Urinary bladder (tissue), 4 donors: ENCODE measurements at places on chromosomes 6 and 20. TPM values are rescaled to one million over a fixed set of nuclear protein-coding genes. Genes with fewer than 3 reads are reported as not detected.

TMEM30A gene
- polyA plus RNA-seq, result 77.8 TPM

DNA sequence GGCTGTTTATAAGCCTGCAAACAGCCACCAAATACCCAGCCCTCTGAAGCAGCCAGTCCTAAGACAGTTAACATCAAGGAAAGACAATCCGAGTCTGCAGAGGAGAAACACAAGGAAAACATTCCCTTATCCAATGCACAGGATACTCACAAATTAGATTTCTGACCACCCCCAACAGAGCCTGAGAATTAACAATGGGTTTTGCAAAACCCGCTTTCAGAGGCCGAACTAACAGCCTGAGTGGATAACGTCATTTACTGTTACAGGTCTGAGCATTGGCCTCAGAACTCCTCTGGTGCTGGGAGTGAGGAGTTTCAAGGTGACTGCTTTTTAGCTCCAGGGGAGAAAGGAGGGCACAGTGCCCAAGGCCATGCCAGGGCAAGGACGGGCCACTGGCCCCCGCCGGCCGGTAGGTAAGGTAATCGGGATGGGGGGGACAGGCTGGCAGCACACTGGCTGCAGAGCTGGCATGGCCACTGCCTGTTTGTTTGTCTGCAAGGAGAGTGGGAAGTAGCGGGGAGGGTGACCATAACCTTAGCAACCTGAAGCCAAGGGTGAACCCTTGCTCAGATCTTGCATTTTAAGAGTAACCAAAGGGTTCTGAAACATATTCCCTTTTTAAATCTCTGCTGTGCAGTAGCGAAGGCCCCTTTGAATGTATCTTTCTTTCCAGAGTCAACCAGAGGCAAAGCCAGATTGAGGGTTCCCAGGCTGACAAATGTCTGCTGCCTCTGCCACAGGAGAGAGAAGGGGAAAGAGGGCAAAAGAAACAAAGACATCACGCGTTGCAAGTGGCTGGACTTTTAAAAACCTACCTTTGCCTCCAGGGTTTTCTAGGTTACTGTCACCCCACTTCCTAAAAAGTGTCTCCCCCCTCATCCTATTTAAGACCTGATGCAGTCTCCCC lies 3.9 kb downstream of the ZMYND8 start:
- DNase-seq, result no peak

- no peak for DNase-seq
These were observed 201.6 kb upstream of the SNX9 start for GRCh38 chr6:157621406-157621805.

TMEM217 gene
- polyA plus RNA-seq, result 0.24 TPM

- no peak for DNase-seq
These were observed 302.0 kb upstream of the STXBP5 start for GRCh38 chr6:146901940-146902816.

GRCh38 chr6:27542485-27542884 lies 69.6 kb upstream of the ZNF184 start:
- DNase-seq, result no peak

DNA sequence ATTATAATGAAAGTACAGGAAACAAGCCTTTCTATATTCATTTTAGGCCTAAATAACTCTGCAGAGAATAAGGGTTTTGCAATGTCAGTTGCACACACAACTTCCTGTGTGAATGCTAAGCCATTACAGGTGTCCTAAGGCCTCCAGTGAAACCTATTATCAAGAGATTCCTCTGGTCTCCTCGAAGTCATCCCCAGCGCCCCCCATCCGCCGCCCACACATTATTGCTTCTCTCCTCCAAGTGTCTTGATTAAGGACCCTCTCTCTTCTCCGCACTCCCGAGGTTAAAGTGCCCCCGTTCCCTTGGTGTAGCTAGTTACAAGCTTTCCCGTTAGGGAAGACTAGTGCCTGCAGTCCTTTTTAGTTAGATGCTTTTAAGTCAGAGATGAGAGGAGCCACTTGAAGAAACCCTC lies 1.3 kb downstream of the HIVEP2 start:
- no peak for DNase-seq

GRCh38 chr6:116447496-116448011 lies 13.6 kb upstream of the CALHM6 start:
- no peak for DNase-seq

GRCh38 chr6:42993445-42993844 lies 9.1 kb downstream of the PPP2R5D start:
- no peak for DNase-seq

- DNase-seq, result no peak
These were observed 14.5 kb upstream of the SIRPG start for GRCh38 chr20:1671891-1672669.

LGSN gene
- polyA plus RNA-seq, result not detected

CCM2L gene
- 9.3 TPM for polyA plus RNA-seq

DNA sequence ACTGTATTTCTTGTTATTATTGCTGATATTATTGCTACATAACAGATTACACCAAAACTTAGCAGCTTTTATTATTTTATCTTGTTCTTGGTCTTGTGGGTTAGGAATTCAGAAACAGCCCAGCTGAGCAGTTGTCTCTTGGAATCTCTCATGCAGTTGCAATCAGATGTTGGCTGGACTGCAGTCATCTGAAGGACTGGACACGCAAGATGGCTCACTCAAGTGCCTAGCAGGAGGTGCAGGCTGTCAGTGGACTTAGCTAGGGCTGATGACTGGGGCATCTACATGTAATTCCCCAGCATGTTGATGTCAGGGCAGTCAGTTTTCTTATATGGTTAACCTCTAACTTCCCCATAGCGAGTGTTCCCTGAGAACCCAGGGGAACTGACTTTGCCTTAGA lies 128.6 kb upstream of the PLCB4 start:
- no peak for DNase-seq

DEFB124 gene
- polyA plus RNA-seq, result 0.52 TPM

DNA sequence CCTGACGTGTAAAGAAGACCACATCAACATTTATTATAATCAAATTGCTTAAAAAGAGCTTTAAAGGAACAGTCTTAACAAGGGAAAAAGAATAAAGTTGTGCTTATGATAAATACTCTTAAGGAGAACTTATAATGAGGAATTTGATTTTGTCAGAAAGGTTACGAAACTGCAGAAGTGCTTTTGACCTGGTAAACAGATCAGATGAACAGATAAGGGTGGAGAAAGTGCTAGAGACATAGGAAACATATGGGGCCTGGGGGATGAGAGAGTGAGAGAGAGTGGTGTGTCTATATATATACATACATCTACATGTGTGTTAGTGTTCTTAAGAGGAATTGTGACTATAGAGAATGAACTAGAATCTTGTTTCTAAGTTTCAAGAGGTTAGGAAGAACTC lies 186.2 kb upstream of the GJE1 start:
- DNase-seq, result no peak

GRCh38 chr6:53818858-53819609 lies 24.2 kb downstream of the LRRC1 start:
- no peak for DNase-seq

GRCh38 chr6:154441995-154442310 lies 68.5 kb downstream of the CNKSR3 start:
- no peak for DNase-seq

GRCh38 chr6:3744211-3744900 lies 7.2 kb downstream of the PXDC1 start:
- no peak for DNase-seq

- no peak for DNase-seq
These were observed 497.2 kb upstream of the JARID2 start for GRCh38 chr6:14748679-14749078.

- DNase-seq, result no peak
These were observed 142.9 kb downstream of the HIVEP2 start for GRCh38 chr6:142802124-142802523.

DNA sequence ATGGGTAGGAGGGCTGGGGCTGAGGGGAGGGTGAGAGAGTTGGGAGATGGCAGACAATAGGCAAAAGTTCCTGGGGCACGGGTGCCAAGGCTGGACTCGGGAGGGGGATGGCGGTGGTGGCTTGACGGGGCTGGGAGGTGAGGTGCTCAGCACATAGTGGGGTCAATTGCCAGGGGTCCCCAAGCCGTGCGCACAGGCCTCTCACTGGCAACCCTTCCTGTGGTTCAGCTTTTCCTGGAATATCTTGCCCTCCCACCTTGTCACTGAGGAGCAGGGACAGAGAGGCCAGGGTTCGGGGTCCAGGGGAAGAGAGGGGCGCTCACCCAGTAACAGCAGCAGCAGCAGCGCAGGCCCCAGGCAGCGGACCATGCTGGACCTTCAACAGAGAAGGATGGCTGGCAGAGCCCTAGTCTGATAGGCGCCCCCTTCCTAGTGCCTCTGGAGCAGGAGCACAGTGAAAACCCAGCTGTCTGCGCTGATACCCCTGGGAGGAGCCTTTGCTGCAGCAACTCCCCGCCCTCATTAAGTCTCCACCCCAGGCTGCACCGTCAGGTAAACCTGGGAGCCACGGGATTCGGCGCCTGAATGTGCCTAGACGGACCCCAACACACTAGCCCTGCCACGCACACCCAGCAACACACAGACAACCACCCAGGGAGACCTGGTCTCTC lies at the start of gene GFRA4:
TSS of gene GFRA4 (minus strand) at position 369 of the 671 bp plus-strand sequence. CDS start at position 369, 0 bp downstream.
- DNase-seq, result no peak

DNA sequence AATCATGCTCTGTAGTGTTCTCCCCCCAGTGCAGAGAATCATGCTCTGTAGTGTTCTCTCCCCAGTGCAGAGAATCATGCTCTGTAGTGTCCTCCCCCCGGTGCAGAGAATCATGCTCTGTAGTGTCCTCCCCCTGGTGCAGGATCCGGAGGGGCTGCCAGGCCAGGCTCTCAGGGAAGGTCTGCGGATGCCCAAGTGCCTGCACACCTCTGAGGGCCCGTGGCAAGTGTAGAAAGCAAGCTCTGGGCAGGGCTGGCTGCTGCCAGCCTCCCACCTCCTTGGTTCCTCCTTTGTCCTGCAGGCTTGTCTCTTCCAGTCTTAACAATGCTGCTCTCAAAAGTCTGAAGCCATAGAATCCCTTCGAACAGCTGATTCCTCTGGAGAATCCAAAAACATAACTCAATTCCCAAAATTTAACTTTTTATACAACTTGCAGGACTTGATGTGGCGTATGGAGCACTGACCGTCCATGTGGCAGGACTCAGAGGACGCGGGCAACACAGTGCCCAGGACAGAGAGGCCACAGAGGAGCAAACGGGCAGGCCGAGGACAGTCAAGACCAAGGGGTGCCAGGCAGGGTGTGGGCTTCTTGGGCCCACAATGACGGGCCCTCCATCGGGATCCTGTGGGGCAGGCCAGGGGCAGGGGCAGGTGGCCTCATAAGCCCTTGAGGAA lies 44.6 kb upstream of the BHLHE23 start:
- DNase-seq, result no peak

- no peak for DNase-seq
These were observed 54.2 kb downstream of the TBC1D7 start for GRCh38 chr6:13273931-13274706.

DNA sequence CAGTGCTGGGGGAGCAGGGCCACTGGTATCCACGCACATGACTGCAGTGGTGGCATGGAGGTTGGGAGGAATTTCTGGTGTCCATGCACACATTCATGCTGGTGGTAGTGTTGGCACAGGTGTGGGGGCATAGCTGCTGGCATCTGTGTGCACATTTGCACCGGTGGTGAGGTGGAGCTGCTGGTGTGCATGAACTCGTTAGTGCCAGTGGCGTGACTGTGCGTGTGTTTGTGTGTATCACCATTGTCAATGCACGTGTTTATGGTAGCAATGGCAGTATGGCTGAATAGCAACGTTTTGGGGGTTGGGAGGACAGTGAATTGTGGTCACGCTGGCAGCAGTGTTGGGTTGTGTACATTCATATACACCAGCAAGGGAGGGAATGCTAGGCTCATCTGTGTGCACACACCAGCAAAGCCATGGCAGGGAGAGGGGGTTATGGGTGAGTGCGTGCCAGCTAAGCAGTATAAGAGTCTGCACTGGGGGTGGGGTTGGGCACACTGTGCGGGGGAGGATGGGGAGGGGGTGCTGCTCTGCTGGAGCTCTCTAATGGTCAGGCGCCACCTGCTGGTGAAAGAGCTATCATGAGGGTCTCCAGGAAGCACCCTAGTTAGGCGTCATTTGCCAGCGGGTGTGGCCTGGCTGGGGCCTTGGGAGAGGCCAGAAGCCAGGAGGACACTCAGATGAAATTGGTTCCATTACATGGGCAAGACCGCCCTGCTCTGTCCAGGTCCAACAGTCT lies 626.1 kb upstream of the ID4 start:
- DNase-seq, result no peak

GRCh38 chr6:163816441-163816840 lies 401.9 kb downstream of the QKI start:
- no peak for DNase-seq

DNA sequence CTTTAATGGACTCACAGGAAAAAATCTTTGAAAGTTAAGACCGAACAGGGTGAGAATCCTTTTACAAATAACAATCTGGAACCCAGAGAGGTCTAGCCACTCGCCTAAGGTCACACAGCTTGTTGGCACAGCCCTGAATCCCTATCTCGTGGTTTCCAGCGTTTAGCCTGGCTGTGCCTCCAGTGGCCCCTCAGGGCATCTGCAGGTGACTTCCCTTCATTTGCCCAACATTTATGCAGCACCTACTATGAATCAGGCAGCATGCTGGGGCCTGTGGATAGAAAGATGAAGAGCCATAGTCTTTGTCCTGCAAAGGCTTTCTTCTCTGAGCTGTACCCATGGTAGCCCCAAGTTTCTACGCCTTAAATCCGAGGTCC lies 2.6 kb upstream of the NR2E1 start:
- no peak for DNase-seq

- DNase-seq, result no peak
These were observed 6.0 kb upstream of the HMGN3 start for GRCh38 chr6:79240509-79240908.

HLA-DQB1 gene
- 36.1 TPM for polyA plus RNA-seq

RPN2 gene
- polyA plus RNA-seq, result 122 TPM

GRCh38 chr6:78842953-78843352 lies 24.4 kb upstream of the IRAK1BP1 start:
- no peak for DNase-seq

MUCL3 gene
- polyA plus RNA-seq, result not detected

FAM217A gene
- not detected for polyA plus RNA-seq
